ENCODE measurements at places on chromosomes 12 and 14.

- DNase-seq, result no peak
These were observed 17.4 kb downstream of the CAPZA3 start for GRCh38 chr12:18755341-18755740.

- no peak for DNase-seq
These were observed 10.8 kb upstream of the SMOC1 start for GRCh38 chr14:69868363-69868963.

- no peak for DNase-seq
These were observed 28.9 kb downstream of the BCL11B start for GRCh38 chr14:99242816-99243721.

GRCh38 chr14:38336298-38336697 lies 80.4 kb upstream of the CLEC14A start:
- DNase-seq, result no peak

DNA sequence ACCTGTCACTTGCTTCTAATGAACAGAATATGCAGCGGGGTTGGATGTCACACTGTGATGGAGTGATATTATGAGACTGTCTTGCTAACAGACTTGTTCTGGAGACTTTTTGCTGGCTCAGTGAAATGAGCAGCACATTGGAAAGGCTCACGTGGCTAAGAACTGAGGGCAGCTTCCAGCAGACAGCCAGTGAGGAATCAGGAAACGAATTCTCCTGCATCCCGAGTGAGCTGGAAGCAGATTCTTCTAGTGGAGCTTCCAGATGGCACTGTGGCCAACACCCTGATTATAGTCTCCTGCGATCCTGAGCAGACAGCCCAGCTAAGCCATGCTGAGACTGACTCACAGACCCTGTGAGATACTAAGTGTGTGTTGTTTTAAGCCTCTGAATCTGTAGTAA lies 16.1 kb upstream of the TSPAN9 start:
- no peak for DNase-seq

DNA sequence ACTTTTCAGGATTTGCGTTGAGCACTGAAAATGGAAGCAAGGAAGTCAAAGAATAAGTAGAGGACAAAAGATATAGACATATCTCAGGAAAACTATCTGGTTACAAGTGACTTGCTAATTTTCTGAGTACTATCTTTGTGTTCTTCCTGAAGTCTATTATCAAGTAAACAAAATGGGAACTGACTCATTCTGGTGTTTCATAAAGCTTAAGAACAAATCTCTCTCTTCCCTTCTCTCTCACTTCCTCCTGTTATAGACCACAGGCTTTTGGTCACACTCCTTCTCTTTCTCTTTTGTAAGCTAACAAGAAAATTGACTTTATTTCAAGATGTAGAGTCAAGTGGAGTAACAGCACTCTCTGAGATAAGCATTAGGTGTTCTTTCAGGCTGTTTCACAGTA lies 406.6 kb upstream of the SYT1 start:
- no peak for DNase-seq

GRCh38 chr12:128190614-128191013 lies 76.4 kb upstream of the TMEM132C start:
- DNase-seq, result peak; percentile 72

GRCh38 chr12:82730953-82731459 lies 44.3 kb downstream of the TMTC2 start:
- DNase-seq, result no peak

DNA sequence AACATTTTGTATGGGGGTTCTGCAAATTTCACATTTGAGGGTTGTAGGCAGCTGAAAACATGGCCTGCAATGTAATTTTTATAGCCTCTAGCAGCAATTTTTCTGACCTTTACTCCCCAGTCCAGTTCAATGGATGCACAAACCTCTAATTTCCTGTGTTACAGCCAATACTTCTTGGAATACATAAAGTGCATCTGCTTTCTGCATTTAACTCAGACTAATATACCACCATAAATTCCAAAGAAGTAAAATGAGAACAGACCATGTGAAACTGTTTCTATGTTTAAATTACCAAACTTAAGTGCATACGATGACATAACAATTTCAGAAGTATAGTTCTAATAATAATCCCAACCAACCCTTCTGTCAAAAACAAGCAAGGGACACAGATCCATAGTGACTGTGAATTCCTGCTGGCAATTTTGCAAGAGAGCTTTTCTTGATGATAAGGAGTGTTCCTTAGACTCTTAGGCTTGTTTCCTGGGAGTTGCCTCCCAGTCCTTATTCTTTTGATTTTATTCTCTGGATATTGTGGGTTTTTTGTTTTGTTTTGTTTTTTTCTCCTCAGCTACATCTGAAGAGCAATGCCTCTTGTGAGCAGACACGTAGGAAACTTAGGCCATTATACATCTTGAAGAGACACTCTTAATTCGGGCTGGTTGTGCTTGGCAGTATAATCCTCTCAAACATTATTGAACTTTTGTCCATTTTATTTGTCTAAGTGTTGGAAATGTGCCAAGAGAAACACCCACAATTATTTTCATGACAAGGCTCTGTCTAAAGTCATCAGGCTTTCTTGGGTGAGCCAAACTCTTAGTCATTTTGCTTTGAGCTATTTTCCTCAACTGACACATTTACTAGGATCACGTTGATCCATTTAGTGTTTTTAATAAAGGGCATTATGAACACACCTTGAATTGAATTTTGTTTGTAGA lies 51.3 kb upstream of the RERGL start:
- peak; percentile 52 for DNase-seq

- DNase-seq, result no peak
These were observed 161.2 kb downstream of the DAD1 start for GRCh38 chr14:22427771-22428231.

- no peak for DNase-seq
These were observed 95.9 kb downstream of the TBX3 start for GRCh38 chr12:114588061-114588460.

DNA sequence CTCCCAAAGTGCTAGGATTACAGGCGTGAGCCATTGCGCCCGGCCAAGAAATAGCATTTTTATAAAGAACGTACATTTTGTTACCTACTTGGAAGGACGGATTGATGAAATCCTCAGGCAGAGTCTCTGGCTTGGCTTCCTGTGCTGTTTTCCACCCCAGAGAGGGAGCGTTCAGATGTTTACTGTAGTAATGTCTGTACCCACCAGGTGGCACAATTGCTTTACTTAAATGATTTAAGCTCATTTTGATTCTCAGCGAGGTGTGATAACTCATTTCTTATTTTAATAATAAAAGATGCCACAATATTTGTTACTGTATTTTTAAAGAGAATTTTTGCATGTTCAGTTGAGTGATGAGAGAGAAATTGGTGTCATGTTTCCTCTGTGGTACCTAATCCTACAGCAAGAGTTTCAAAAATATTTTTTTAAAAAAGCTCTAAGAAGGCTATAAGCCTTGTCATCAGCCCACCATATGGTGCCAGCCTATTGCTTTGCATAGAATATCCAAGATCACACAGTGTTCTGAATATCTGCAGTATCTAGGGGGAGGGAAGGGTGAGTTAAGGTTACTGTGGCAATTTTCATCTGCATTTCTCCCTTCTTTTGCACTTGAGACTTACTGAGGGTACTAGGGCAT lies 82.6 kb upstream of the TRAF3 start:
- peak; percentile 88 for DNase-seq

GRCh38 chr14:70955543-70956480 lies 48.6 kb downstream of the PCNX1 start:
- no peak for DNase-seq

DNA sequence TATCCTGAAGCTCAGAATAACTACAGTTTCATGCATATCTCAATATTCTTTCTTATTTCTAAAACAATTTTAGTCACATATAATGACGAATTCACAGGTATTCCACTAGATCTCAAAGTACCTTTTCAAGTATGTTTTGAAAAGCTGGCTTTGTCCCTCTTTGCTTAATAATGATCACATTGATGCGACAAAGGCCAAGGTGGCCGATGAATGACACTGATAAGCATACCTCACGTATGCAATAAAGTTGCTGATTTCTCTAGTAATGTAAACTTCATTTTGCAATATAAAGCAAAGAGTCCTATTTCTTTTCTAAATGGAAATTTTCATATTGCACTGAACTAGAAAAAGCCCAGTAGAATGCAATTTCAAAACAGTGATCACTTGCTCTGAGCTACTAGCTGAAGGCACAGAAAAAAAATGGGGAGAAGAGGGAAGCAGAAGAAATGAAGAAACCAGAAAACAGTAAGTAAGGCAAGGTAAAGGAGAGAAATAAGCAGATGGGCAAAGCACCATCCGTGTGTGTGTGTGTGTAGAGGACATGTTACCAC lies 29.3 kb downstream of the FGD6 start:
- DNase-seq, result no peak

DNA sequence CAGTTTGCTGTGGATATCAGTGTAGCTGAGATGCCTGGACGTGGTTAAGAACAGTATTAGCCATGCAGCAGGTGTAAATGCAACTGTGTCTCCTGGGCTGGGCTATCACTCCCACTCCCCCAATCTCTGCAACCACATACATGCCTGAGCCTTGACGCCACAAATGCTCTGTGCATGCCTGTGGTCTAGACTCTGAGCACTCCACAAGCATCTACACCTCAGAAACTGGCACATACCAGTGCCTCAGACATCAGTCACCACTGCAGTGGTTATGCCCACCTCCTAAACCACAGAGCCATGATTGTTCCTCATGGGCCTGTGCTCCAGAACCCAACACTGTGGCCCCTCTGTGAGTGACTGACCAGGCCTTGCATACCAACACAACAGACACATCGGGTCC lies 226.8 kb upstream of the ALG10 start:
- DNase-seq, result no peak

GRCh38 chr14:91388551-91388975 lies 29.1 kb downstream of the CCDC88C start:
- no peak for DNase-seq

DNA sequence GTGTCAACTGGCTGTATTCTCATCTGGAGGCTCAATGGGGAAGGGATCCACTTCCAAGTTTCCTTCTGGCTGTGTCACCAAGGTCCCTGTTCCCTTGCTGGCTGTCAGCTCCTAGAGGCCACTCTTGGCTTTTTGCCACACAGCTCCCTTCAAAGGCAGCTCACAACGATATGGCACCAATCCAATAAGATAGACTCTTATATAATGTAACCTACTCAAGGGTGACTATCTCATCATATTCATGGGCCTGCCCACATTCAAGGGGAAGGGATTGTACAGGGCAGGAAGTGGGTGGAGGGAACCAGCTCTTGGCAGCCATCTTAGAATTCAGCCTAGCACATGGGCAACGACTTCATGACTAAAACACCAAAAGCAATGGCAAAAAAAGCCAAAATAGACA lies 98.7 kb upstream of the PLXNC1 start:
- DNase-seq, result no peak

DNA sequence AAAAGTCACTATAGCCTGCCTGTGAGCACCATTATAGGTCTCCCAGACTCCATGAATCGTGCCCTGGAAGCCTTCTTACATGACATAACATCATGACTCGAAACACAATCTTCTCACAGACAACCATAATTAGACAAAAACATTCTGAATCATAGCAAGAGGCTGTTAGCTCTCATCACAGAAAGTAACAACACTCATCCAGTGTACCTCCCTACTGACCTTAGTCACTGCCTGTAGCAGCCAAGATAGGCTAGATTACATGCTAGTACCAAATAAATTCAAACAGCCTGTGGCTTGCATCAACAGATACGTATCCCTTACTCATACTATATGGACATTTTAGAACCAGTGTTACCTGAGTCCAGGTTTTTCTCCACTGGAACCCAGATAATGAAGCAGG lies 663.8 kb upstream of the FOXG1 start:
- no peak for DNase-seq

DNA sequence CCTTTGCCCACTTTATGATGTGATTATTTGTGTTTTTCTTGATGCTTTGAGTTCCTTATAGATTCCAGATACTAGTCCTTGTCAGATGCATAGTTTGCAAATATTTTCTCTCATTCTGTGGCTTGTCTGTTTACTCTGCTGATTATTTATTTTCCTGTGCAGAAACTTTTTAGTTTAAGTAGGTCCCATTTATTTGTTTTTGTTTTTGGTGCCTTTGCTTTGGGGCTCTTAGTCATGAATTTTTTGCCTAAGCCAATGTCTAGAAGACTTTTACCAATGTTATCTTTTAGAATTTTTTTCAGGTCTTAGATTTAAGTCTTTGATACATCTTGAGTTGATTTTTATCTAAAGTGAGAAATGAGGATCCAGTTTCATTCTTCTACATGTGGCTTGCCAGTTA lies 667.3 kb downstream of the SLC16A7 start:
- DNase-seq, result no peak

DNA sequence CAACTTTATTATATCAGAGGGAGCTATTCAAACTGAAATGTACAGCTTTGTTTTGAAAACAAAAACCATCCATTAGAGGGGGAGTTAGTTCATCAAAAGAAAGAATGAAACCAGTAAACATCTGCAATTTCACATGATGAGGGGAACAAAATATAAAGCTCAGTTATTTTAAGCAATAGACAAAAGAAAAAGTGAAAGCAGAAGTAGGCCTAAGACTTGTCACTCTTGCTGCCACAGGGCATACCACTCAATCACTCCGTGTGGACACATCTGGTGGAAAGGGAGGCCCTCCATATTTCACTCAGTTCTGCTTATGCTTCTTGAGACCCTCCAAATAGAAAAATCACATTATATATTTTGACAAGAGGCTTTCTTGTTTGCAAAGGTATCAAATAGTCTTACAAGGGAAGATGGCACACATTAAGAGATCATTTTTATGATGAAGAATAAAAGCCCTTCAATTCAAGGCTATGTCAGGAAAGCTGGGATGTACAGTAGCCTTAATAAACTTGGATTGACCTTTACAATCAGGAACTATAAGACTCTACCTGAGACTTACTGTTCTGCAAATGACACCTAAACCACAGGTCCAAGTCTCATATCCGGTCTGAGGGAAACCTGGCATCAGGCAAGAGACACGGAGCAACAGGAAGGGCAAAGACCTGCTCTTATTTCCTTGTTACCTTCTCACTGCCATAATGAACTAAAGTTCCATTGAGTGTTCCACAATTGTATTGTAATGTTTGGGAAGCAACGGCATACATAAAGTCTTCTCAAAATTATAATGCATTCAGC lies 222.5 kb upstream of the GRIP1 start:
- no peak for DNase-seq

DNA sequence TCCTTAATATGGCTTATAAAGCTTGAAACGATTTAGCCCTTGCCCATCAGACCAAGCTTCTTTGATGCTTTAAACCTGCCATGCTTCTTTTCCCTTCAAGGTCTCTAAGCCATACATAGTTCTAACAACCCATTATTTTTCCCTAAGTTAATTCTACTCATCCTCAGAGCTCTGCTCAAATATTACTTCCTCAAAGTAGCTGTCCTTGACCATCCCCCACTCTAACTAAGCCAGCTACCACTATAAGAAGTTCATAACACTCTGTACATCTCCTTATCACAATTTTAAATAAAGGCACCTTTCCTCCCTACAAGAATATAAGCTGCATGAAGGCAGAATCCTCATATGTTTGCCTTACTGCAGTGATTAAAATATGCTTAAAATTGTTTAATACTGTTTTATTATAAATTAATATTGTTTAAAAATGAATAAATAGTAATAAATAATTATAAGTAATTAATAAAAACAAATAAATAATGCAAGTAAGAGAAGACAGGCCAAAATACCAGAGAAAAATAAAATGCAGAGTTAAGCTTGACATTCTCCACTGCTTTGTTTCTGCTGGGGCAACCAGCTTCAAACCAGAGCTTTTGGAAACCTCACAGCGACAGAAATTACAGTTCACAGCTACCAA lies 76.8 kb downstream of the NUMB start:
- no peak for DNase-seq

GRCh38 chr12:40192704-40193255 lies 32.0 kb upstream of the LRRK2 start:
- DNase-seq, result no peak
